ENCODE measurements at places on chromosomes 11 and 22.

- DNase-seq = no peak
Measured at GRCh38 chr22:46688949-46689348, 49.1 kb downstream of the CERK start.

GRCh38 chr11:89443361-89444322 lies 47.5 kb downstream of the NOX4 start:
- DNase-seq = no peak

- DNase-seq = no peak
Measured at GRCh38 chr22:30297276-30297990, 8.1 kb upstream of the CASTOR1 start.

DNA sequence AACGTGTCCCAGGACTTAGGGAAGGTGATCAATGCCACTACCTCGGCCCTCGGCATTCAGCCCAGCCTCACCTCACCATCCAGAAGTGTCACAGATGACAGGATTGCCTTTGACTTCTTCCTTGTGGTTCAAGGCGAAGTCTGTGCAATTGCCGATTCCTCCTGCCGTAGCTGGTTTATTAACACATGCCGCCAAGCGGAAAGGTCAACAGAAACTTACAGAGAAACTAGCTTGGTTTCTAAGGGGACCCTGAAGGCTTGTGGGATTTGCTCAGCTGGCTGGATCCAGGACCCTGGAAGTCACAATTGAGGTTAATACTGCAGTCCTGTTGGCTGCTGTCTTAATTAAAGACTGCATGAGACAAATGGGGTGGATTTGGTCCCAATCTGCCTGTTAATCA lies 65.6 kb downstream of the SHANK2 start:
- no peak for DNase-seq

- DNase-seq = no peak
Measured at GRCh38 chr22:23169043-23169406, 11.3 kb upstream of the BCR start.

GRCh38 chr11:8218840-8219239 lies 44.8 kb downstream of the LMO1 start:
- no peak for DNase-seq

DNA sequence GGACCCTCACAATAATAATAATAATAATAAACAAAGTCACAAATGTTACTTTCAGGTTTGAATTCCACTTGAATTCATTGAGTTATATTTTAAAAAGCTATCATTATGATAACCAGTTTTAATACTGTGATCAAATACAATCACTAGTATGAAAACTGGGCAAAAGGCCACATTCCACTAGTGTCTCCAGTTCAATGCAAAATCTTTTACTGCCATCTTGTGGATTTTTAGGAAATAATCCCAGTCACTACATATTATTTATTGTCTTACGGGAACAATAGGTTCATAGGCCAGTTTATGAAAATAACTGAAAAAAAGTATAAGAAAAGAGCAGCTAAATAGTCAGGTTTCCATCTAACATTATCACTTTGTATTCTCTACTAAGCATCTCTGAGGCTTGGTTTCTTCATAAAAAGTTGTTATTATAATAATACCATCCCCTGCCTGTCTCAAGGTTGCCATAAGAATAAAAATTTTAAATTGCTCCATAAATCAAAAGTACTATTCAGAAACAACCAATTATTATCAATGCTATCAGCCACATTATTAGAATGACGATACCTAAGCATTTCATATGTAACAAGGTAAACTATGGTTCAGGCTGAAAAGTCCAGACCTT lies 533.9 kb upstream of the CCDC90B start:
- peak; percentile 10 for DNase-seq

- DNase-seq = no peak
Measured at GRCh38 chr11:102793677-102794290, 4.2 kb downstream of the MMP1 start.

GRCh38 chr11:71267807-71268421 lies 15.5 kb upstream of the SHANK2 start:
- DNase-seq = no peak

- DNase-seq = peak; percentile 20
Measured at GRCh38 chr22:44479662-44480061, 18.4 kb downstream of the RTL6 start.

GRCh38 chr22:30857791-30858190 lies 110.8 kb downstream of the MORC2 start:
- no peak for DNase-seq

DNA sequence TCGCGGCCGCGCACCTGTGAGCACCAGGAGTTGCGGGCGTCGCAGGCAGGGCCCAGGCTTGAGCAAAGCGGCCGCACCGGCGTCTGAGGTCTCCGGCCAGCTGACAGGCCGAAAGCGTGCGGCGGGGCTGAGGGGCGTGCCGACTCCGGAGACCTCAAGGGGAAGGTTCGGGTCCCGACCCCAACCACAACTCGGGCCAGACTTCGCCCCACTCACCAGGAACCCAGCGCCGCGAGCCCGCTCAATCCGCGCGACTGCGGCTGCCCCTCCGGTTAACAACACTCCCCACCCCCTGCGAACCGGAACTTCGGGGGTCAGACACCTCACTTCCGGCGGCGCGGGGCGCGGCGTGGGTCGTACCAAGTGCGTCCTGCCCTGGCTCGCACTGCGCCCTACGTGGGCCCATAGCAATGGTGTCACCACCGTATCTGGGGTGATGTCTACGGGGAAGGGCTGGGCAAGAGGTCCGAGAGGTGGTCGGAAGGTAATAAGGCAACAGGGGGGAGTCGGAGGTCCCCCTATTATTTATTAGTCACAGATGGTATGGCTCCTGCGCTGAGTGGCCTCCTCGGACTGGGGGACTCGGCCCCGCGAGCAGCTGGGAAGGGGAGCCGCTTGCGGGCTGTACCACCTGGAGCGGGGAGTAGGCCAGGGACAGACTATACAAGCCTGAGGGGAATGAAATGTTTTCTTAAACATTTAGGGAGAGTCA lies at the start of gene SYVN1:
Gene SYVN1 (minus strand): TSS at position 280 of the 712 bp plus-strand sequence. CDS start 918 bp downstream, outside the sequence.
- peak; percentile 84 for DNase-seq

GRCh38 chr11:45265969-45266675 lies 20.0 kb downstream of the SYT13 start:
- no peak for DNase-seq

DNA sequence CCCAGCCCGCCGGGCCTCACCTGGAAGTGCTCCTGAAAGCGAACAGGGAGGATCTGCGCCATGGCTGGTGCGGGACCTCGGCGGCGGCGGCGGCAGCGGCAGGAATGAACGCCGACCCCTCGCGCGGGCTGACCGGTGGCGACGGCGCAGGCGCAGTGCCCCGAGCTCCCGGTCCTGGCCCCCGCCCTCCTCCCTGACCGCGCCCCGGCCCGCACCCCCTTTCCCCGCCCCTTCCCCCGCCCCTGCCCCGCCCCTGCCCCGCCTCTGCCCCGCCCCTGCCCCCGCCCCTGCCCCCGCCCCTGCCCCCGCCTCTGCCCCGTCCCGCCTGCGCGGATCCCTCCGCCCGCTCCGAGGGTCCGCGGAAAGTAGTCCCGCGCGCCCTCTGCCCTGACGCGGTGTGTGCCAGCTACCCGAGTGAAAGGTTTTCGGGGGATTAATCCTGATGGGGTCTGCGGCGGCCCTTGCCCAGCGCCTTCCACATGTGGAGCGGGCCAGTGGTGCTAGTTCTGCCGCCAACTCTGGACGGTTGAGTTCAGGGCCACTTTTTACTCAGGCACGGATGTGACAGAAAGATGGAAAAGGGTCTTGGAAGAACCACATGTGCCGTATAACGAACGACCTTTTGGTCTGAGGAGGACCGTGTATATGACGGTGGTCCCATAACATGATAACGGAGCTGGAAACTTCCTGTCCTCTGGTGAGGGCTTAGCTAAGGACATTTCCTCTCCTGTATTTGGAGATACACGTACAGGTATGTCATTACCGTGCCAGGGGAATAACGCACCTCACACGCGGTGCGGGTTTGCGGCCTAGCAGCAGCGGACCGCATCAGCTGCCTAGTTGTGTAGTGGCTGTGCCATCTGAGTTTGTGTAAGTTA lies at the start of gene CLTCL1:
Gene CLTCL1 (minus strand): TSS at position 140 of the 878 bp plus-strand sequence. CDS start 78 bp downstream, at position 62.
- peak; percentile 23 for DNase-seq

- no peak for DNase-seq
Measured at GRCh38 chr22:50318356-50318697, 8.5 kb downstream of the DENND6B start.

- no peak for DNase-seq
Measured at GRCh38 chr11:125372088-125372487, 124.0 kb downstream of the FEZ1 start.

DNA sequence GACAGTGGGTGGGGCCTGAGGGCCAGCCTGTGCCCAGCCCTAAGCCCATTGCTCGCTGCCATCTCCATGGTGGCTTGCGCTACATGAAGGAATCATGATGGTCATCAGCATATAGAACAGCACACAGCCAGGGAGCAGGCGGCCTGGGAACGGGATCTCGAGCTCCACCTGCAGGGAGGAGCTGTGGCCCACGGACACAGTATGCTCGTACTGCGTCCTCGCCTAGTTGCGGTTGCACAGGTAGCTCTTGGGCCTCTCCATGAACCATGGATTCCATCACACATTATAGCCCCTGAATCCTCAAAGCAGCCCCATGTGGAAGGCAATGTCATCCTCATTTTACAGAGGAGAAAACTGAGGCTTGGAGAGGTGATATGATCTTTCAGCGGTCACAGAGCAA lies 15.1 kb downstream of the SEC14L4 start:
- no peak for DNase-seq

GRCh38 chr11:85953491-85954143 lies 98.4 kb downstream of the CCDC83 start:
- peak; percentile 60 for DNase-seq

GRCh38 chr11:74593463-74593862 lies 1.1 kb downstream of the POLD3 start:
- no peak for DNase-seq

DNA sequence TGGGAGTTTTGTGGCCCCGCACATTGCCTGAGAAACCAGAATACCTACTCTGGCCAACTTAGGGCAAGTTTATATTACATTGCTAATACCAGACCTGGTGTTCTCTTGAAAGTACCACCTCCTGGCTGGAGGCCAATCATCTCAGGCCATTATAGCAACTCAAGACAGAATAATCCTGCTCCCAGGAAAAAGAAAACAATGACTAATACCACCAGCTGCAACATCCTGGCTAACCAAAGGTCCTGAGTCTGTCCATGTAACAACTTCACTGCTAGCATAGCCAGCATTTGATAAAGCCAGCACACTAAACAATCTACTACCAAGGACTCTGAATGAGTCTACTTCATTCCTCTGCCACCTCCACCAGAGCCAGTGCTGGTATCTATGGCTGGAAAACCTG lies 1298.7 kb upstream of the CNTN5 start:
- DNase-seq = no peak

DNA sequence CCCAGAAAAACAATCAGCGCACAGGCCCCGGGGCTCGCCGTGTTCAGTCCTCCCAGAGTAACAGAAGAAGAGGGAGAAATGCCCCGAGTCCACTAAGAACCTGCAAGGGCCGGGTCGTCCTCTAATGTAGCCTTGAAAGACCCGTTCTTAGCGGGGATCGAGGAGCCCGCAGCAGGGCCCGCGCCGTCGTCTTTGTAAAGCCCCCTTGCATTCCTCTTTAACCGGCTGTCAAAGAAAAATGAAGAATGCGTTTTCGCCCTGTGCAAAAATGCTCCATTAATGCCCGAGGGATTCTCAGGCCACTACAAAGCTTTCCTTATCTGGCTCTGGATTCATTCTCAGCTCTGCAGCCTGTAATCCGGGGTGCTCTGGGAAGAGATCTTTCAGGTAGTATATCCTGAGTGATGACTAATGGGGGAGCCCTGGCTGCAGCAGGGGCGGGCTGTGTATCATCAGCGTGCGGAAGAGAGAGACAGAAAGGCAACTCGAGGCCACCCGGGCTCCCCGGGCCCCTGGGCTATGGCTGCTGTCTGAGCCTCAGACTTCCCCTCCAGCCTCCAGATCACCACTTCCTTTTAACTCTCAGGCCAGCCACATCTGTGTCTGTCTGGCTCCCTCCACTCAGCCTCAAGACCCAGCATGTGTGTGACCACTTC lies 78.2 kb downstream of the FBLN1 start:
- peak; percentile 92 for DNase-seq

DNA sequence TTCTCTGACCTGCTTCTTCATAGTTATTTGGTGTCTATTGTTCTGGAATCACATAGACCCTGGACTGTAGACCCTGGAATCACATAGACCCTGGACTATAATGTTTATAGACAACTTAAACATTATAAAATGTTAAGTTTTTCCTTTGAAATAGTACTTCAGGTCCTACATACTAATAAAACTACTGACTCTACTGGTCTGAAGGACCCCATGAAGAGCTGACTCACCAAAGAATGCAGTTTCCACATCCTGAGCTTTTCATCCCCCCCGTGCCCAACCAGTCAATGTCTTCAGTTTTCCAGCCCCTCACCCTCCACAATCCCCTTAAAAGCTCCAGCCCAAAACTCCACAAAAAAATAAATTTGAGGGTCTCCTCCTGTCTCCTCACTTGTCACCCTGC lies 6.6 kb upstream of the PLEKHA7 start:
- DNase-seq = no peak

GRCh38 chr11:121348220-121348875 lies 55.8 kb downstream of the SC5D start:
- DNase-seq = no peak
